Anterior cingulate cortex (tissue), 58 donors: ENCODE measurements at places on chromosomes 16 and 17.

- peak; percentile 13 for DNase-seq
These were observed 117.2 kb upstream of the SALL1 start for GRCh38 chr16:51268237-51268636.

DNA sequence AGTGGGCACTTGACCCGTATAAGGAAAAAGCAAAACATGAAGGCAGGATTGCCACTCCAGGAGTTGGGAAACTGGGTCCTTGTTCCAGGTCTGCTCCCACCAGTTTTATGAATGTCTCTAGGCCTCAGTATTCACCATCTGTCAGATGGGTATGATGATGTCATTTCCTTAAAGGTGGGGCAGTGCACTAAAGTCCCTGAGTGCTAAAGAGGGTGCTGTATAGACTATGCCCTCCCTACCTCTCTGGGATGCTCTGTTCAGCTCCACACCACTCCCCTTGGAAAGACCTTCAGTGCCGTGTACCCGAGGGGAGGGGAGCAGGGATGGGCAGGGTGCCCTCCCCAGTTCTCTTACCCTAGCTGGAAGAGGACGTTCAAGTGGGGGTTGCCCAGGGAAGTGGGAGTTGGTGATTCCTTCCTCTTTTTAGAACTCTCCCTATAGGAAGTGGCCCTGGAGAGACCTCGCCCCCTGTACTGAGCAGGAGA is 2.2 kb downstream of the LASP1 start:
- no peak for DNase-seq

DNA sequence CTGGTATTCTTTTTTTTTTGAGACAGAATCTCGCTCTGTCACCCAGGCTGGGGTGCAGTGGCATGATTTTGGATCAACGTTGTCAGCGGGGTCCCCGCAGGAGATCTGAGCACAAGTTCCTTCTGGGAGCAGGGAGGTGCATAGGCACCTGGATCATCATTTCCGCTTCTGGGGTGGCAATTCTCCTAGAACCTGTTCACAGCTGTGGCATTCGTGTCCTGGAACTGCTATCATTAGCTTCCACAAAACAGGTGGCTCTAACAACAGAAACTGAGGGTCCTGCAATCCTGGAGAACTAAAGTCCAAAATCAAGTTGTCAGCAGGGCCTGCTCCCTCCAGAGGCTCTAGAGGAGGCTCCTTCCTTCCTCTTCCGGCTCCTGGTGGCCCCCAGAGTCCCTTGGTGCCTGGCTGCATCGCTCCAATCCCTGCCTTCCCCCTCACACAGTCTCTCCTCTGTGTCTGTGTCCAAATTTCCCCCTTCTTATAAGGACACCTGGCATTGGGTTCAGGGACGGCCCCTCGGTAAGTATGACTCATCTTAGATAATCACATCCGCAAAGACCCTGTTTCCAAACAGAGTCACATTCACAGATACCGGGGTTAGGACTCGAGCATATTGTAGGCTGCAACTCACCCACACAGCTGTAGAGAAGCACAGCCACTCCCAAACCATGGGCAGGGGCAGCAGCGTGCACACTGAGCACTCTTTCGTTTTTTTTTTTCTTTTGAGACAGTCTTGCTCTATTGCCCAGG is 43.5 kb upstream of the KLHDC4 start:
- no peak for DNase-seq

DNA sequence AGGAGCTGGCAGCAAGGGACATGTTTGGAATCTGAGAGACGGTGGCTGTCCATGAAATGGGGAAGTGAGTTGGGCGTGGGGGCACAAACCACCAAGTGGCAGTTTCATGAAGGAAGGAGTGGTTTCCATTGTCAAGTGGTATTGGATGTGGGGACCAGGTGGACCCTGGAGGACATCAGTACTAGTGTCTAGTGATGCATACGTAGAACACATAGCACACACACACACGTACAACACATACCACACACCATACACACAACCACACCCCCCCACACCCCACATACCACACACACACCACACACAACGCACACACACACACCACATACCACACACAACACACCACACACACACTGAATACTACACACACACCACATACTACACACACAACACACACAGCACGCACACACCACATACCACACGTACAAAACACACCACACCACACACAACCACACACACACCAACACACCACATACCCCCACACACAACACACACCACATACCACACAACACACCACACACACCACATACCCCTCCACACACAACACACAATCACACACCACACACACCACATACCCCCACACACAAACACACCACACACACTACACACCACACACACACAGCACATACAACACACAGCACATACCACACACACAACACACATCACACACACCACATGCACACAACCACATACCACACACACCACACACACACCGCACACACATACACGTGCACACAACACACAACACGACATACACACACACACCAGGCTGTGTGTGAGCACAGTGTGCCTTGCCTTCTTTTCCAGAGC is 41.1 kb upstream of the GSE1 start:
- DNase-seq: no peak

- no peak for DNase-seq
These were observed 3.8 kb downstream of the TTYH2 start for GRCh38 chr17:74217037-74217730.
